ENCODE measurements at places on chromosomes 7 and 10.

GRCh38 chr10:789831-790701 lies 100.6 kb upstream of the DIP2C start:
- DNase-seq, result no peak

DNA sequence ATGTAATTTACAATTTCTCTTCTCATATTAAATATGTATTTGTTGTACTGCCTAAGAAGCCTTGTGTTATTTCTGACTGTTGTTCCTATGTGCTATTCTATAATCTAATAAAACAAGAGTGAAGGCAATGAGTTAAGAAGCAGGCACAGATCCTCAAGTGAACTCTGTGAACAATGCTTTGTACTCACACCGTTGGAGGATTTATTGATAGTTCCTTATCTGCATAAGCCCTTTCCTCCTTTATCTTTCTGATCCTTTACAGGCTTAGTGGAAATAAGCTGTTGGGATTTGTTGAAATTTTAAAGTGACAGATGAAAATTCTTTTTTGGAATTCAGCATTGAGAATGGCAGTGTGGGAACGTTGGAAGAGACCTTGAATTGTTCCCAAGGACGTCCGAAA lies 329.6 kb upstream of the NPVF start:
- no peak for DNase-seq

DNA sequence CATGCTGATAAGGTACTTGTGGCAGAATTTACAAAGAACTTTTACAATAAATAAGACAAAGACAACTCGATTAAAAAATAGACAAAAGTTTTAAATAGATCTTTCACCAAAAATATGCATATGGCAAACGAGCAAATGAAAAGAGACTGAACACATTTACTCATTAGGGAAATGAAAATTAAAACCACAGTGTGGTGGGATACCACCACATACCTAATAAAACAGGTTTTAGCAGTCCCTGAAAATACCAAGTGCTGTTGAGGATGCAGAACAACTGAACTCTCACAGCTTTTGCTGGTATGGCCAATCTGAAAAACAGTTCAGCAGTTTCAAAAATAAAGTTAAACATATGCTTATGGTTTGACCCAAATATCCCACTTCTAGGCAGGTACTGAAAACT lies 205.4 kb upstream of the ADO start:
- no peak for DNase-seq

GRCh38 chr7:8204339-8205030 lies 57.5 kb downstream of the ICA1 start:
- no peak for DNase-seq

- DNase-seq, result no peak
Measured at GRCh38 chr10:86734207-86734988, 22.0 kb upstream of the BMPR1A start.

- no peak for DNase-seq
Measured at GRCh38 chr10:123129618-123130271, 6.0 kb upstream of the HMX3 start.
